Cortex of kidney (tissue), 1 donor: ENCODE measurements at places on chromosomes 4 and X.

DNA sequence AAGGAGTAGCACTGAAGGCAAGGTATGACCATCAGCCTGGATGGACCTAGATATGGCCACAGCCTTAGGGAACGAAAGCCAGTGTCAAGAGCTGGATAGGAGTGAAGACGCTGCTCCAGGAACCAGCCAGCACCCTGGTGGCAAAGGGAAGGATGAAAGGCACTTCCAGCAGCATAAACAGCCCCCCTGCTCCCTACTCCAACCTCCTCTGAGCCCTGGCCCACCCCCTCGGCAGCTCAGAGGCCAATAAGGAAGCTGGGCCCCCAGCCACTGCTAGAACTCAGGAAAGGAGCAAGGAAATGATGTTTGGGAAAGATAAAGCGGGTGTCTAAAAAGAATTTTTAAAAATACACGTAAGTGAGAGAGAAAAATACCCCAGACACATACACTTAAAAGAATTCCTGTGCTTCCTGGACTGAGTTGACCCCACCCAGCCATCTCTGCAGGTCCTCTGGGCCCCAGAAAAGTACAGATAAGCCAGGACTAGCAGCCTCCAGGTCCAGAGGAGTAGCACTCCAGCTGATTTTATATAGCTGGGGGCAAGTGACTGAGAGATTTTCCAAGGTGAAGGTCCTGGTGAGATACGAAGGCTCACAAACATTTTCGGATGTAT, 170.4 kb downstream of the SHROOM4 start:
- DNase-seq: no peak

DNA sequence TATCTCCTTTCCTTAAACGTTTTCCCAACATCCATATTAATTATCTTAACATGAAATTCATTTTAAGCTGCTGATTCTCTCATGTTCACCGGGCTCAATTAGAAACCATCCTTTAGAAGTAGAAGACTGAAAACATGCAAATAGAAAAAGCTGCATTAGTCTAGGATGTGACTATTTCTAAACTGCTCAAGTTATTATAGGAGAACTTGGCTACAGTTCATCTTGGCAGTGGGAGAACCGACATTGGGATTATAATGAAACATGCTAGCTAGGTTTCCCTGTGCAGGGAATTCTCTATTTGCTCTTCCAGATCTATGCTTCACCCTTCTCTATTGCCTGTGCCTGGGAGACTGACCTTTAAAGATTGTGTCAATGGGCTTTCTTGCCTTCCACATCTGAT, 151.0 kb upstream of the PPARGC1A start:
- no peak for DNase-seq

- DNase-seq: no peak
Observed at GRCh38 chr4:120327276-120327675, 260.6 kb upstream of the MAD2L1 start.

- no peak for DNase-seq
Observed at GRCh38 chr4:8506373-8507195, 66.0 kb downstream of the TRMT44 start.

- DNase-seq: no peak
Observed at GRCh38 chr4:186669159-186669731, 54.4 kb downstream of the FAT1 start.

- DNase-seq: no peak
Observed at GRCh38 chr4:118087366-118087765, 53.1 kb downstream of the NDST3 start.

DNA sequence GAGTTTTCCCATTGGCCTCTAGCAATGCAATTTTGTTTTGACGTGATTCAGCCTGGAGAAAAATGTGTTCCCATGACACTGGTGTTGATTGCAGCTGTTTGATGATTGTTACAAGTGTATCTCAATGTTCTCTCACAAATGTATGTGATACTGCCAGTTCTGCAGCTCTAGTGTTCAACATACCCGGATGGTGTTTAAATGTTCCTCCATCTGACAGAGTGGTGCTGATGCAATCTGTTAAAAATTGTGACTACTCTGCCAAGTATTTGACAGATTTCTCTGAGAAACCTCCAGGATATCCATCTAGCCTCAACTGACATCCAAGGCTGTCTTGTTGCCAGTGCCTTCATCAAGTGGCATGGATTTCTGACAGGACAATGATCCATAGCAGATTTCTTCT, 657.2 kb upstream of the DIAPH2 start:
- no peak for DNase-seq

DNA sequence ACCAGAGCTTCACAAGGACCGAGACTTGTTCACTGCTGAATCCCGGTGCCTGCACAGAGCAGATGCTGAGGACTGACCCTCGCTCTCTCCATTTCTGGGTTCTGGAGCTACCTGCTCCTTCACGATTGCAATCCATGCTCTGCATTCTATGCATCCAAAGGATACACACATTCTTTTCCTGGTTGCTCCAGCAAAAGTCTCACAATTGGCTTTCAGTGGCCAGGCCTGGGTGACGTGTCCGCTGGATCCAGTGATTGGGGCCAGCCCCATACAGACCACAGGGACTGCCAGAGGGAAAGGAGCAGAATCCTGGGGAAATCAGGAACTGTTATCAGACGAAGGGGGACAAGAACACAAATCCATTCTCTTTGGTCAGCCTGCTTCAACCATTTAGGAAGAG, 14.9 kb upstream of the CDKN2AIP start:
- DNase-seq: no peak
